PC-9 (cell line): ENCODE measurements at places on chromosomes 7 and 10. TPM values are rescaled to one million over a fixed set of nuclear protein-coding genes. Genes with fewer than 3 reads are reported as not detected.

- no peak overlapping the region for H3K27ac ChIP-seq
- no peak overlapping the region for H3K4me3 ChIP-seq
- no peaks in the 10 kb centered on the region for H3K36me3 ChIP-seq
- no peaks in the 10 kb centered on the region for H3K4me1 ChIP-seq
Observed at GRCh38 chr10:57627642-57628178, 640.0 kb downstream of the IPMK start.

DNA sequence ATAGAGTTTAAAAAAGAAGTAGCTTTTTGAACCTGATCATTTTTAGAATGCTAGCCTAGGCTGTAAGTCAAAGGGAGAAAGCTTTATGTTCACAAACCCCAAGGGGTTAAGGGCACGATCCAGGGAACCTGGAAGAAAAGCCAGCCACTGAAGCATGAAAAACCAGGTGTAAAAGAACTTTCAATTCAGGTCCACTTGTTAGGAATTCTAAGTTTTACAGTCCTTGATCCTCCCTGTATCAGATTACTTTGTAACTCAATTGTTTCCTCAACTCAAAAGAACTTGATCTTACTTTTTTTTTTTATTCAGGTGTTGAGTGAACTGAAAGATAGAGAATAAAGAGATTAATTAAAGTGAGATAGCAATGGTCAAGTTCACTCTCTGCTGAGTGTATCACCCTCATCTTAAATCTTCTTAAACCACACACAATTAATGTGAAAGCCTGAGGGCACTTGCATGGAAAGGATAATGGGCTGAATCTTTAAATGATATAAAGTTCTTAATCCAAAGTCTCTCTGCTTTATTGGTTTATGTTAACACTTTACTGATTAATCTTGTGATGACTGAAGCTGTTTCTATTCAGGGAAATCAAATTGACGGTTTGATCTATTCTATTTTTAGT, 672.2 kb upstream of the LRRN3 start:
- no peaks in the 10 kb centered on the region for H3K36me3 ChIP-seq
- no peak overlapping the region for H3K27ac ChIP-seq
- H3K4me1 ChIP-seq: no peaks in the 10 kb centered on the region
- no peak overlapping the region for H3K4me3 ChIP-seq
- no peak for DNase-seq
- H3K27me3 ChIP-seq: no peaks in the 10 kb centered on the region

Gene FEZF1
- not detected in 2 replicates for total RNA-seq

Gene SPAM1
- not detected in 2 replicates for total RNA-seq
